ENCODE measurements at places on chromosomes 2 and 18. TPM values are rescaled to one million over a fixed set of nuclear protein-coding genes. Genes with fewer than 3 reads are reported as not detected.

The CNTNAP5 gene
- total RNA-seq, result not detected

The FABP1 gene
- total RNA-seq, result not detected

The PJVK gene
- 2.1 TPM for total RNA-seq

The CHRND gene
- not detected for total RNA-seq

The SCN7A gene
- total RNA-seq, result 0.23 TPM

The HS6ST1 gene
- 19.9 TPM for total RNA-seq

The MAIP1 gene
- total RNA-seq, result 21.5 TPM

The CTAGE1 gene
- total RNA-seq, result not detected

The PRKAG3 gene
- not detected for total RNA-seq

The RMND5A gene
- 20.5 TPM for total RNA-seq

The TTN gene
- total RNA-seq, result 1.0 TPM

The RGPD8 gene
- 22.1 TPM for total RNA-seq

The HOXD12 gene
- not detected for total RNA-seq

The HOXD10 gene
- total RNA-seq, result 19.4 TPM

The SLC38A11 gene
- total RNA-seq, result 0.23 TPM

The UGT1A10 gene
- not detected for total RNA-seq

The HAT1 gene
- 28.8 TPM for total RNA-seq

The BOLA3 gene
- 26.3 TPM for total RNA-seq

The NAT8 gene
- not detected for total RNA-seq

The EMILIN1 gene
- 394 TPM for total RNA-seq

The TNFAIP6 gene
- 41.6 TPM for total RNA-seq

The KCMF1 gene
- total RNA-seq, result 72.8 TPM

The SRD5A2 gene
- total RNA-seq, result not detected

The TXNDC2 gene
- total RNA-seq, result not detected

The POTEC gene
- not detected for total RNA-seq

The KIAA2012 gene
- 0.09 TPM for total RNA-seq

The C18orf32 gene
- 14.6 TPM for total RNA-seq

The LYPD6B gene
- total RNA-seq, result 2.1 TPM

The AFF3 gene
- total RNA-seq, result 3.8 TPM

The RALB gene
- 58.5 TPM for total RNA-seq

The BCL11A gene
- 5.9 TPM for total RNA-seq

The GMCL1 gene
- total RNA-seq, result 10.1 TPM

The MRPL19 gene
- total RNA-seq, result 71.0 TPM

The KRCC1 gene
- total RNA-seq, result 22.8 TPM

The ACMSD gene
- not detected for total RNA-seq

The SLC5A7 gene
- not detected for total RNA-seq

The DNER gene
- total RNA-seq, result 0.30 TPM

The RGPD5 gene
- total RNA-seq, result 56.1 TPM

The CROCC2 gene
- total RNA-seq, result not detected

The HOXD9 gene
- 2.7 TPM for total RNA-seq
